Lower lobe of right lung (tissue), 2 donors: ENCODE measurements at places on chromosomes 11 and 22. TPM values are rescaled to one million over a fixed set of nuclear protein-coding genes. Genes with fewer than 3 reads are reported as not detected.

- H3K27me3 ChIP-seq: peaks cover 50% of the 10 kb centered on the region
- peak overlapping the region; percentile 51 for H3K4me3 ChIP-seq
- peak overlapping the region; percentile 90 for H3K27ac ChIP-seq
- peaks cover 10% of the 10 kb centered on the region for H3K36me3 ChIP-seq
- DNase-seq: no peak
- peaks cover 61% of the 10 kb centered on the region for H3K4me1 ChIP-seq
These were observed 758 bp downstream of the MCAM start for GRCh38 chr11:119316016-119316728.

- H3K4me3 ChIP-seq: no peak overlapping the region
- H3K4me1 ChIP-seq: peaks cover 5% of the 10 kb centered on the region
These were observed 4.9 kb downstream of the MMP13 start for GRCh38 chr11:102950622-102951081.

DNA sequence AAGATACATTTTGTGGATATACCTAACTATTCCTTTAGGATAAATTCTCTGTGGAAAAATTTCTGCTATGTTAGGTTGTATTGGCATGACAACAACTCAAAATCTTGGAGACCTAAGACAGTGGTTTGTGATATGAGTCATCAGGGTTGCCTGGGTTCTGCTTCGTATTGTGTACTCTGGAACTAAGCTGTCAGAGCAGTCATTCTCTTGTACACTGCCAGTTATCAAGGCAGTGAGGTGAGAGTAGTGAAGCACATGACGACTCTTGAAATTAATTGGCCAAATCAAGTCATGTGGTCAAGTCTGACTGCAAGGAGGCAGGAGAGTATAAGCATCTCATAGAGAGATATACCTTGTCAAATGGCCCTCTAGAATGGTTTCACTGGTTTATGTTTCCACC lies 104.4 kb downstream of the FANCF start:
- no peaks in the 10 kb centered on the region for H3K27me3 ChIP-seq
- H3K27ac ChIP-seq: no peak overlapping the region
- H3K36me3 ChIP-seq: no peaks in the 10 kb centered on the region

DNA sequence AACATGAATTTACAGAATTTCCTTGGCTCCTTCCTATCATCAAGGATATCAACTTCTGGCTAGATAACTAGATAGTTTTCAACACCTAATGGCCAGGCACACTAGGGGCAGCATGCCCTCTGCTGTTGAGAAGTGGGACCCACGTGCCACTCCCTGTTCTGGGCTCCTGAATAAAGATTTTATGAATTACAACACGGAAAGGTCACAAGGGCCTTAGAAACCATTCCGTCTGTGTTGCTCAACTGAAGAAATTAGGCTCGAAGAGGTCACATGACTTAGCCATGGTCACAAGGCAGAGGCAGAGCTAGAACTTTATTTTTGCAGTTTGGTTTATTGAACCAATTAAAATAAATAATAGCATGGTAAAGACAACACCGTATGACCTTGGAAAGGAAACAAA lies 36.0 kb downstream of the PRCP start:
- H3K36me3 ChIP-seq: no peaks in the 10 kb centered on the region
- peak; percentile 77 for DNase-seq
- no peak overlapping the region for H3K4me3 ChIP-seq

GRCh38 chr11:69204941-69205742 lies 49.4 kb downstream of the SMIM38 start:
- DNase-seq: no peak
- H3K27ac ChIP-seq: no peak overlapping the region
- no peaks in the 10 kb centered on the region for H3K36me3 ChIP-seq
- no peaks in the 10 kb centered on the region for H3K27me3 ChIP-seq
- H3K4me3 ChIP-seq: no peak overlapping the region

The DGAT2 gene
- 7.4 TPM for total RNA-seq

The OR8D4 gene
- total RNA-seq: not detected

DNA sequence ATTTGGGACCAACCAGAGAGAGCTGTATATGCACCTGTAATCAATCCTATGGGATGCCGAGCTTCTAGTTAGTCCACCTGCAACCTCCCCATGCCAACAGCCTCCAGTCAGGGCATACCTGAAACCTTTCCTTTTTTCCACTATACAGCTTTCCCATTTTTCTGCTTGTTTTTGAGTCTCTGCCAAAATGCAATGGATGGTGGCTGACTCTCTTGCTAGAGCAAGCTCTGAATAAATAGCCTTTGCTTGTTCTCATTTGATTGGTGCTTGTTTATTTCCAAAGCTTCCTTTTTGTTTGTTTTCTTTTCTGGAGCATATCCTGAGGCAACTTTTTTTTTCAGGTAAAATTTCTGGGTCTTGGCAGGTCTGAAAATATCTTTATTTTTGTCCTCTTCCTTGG lies 58.0 kb upstream of the PLET1 start:
- no peak for DNase-seq
- peaks cover 26% of the 10 kb centered on the region for H3K4me1 ChIP-seq
- H3K27me3 ChIP-seq: no peaks in the 10 kb centered on the region
- H3K27ac ChIP-seq: no peak overlapping the region

The C22orf42 gene
- not detected for total RNA-seq

GRCh38 chr11:114624455-114625207 lies 29.0 kb upstream of the NXPE4 start:
- no peak overlapping the region for H3K27ac ChIP-seq
- no peaks in the 10 kb centered on the region for H3K36me3 ChIP-seq
- DNase-seq: no peak

DNA sequence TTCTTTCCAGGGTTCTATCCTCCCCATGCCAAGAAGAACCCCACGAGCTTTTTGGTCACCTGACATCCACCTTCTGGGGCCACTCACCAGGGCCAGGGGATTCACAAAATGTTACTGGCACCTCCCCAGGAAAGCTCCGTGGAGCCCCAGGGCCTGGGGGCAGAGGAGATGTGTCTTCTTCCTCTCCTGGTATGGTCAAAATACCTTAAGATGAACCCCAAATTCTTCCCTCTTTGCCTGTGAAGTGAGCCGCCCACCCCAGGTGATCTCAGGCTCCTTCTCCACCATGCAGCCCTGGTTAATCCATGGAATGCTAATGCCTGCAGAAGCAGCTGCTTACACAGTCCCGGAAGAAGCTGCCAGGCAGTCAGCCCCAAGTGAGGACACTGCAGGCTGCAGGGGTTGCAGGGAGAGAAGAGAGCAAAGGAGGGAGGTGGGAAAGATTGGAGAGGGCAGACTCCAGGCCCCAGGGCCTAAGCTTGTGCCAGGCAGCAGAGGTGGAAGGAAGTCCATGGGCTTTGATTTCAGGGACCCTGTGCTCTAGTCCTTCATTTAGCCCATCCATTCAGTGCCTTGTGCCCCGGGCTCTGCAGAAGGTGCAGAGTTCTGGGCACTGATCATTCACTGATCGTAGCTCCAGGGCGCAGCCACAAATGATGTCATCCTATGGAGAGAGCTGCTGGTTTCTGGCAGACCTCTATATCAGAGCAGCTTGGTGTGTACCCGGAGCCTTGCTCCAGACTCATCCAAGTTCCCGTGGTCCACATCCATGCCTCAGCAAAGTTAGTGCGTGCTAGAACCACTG lies 127.9 kb upstream of the NECTIN1 start:
- H3K4me3 ChIP-seq: no peak overlapping the region
- H3K4me1 ChIP-seq: no peaks in the 10 kb centered on the region
- no peak overlapping the region for H3K27ac ChIP-seq
- H3K27me3 ChIP-seq: peaks cover 35% of the 10 kb centered on the region
- DNase-seq: no peak

DNA sequence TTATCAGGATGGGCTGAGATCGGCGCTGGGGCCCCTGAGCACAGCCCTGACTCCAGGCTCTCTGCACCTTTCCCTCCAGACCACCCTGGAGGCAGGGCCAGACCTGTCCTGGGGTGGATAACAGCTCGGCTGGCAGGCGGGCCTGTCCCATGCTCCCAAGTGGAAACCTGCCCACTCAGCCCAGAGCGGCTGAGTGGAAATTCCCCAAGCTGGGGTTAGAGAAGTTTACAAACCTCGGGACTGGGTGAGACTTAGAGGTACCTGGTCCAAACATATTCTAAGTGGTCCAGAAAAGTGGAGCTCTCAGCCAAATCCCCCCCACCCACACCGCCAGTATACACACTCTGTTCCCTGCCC lies 4.8 kb upstream of the FXYD2 start:
- DNase-seq: no peak
- peak overlapping the region; percentile 58 for H3K27ac ChIP-seq
- H3K4me3 ChIP-seq: no peak overlapping the region
- peaks cover 39% of the 10 kb centered on the region for H3K4me1 ChIP-seq
- H3K27me3 ChIP-seq: peaks cover 3% of the 10 kb centered on the region

The RFPL2 gene
- total RNA-seq: not detected

DNA sequence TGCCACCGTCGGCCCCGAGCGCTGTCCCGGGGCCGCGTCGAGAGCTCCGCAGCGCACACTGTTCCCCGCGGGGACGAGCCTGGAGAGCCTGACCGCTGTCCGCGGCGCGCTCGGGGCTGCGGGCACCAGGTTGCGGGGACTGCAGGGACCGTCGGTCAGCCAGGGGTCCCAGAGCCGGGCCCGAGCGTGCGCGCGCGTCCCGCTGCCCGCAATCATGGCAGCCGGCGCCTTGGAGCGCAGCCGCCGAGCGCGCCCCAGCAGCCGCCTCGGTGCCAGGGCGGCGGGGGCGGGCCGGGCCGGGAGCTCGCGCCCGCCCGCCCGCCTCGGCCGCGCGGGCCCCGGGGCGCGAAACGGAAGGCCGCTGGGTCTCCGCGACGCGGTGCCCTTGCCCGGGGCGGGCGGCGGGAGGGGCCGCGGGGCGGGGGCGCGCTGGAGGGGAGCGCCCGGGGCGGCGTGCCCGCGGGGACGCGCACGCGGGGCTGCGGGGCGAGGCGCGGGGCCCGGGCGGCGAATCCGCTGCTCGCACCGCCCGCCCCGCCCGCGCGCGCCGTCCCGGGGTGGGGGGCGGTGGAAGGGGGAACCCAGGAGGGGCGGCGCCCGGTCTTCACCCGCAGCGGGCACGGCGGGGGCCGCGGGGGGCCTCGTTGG lies 79.4 kb upstream of the PPARA start:
- peaks cover 11% of the 10 kb centered on the region for H3K36me3 ChIP-seq
- H3K27me3 ChIP-seq: no peaks in the 10 kb centered on the region
- H3K4me3 ChIP-seq: peak overlapping the region; percentile 93
- H3K27ac ChIP-seq: peak overlapping the region; percentile 98
- H3K4me1 ChIP-seq: peaks cover 55% of the 10 kb centered on the region

- H3K27me3 ChIP-seq: no peaks in the 10 kb centered on the region
- H3K4me3 ChIP-seq: no peak overlapping the region
- no peak overlapping the region for H3K27ac ChIP-seq
- DNase-seq: no peak
These were observed 95.1 kb downstream of the CCDC81 start for GRCh38 chr11:86469491-86470388.

- peaks cover 6% of the 10 kb centered on the region for H3K4me1 ChIP-seq
- no peak overlapping the region for H3K27ac ChIP-seq
- H3K27me3 ChIP-seq: peaks cover 8% of the 10 kb centered on the region
- H3K36me3 ChIP-seq: no peaks in the 10 kb centered on the region
- H3K4me3 ChIP-seq: no peak overlapping the region
- peak; percentile 36 for DNase-seq
These were observed 144.8 kb downstream of the FEZ1 start for GRCh38 chr11:125351033-125351867.

GRCh38 chr11:107783121-107783520 lies 71.3 kb upstream of the SLN start:
- H3K36me3 ChIP-seq: no peaks in the 10 kb centered on the region
- H3K27ac ChIP-seq: no peak overlapping the region
- H3K27me3 ChIP-seq: no peaks in the 10 kb centered on the region
- H3K4me3 ChIP-seq: no peak overlapping the region
- no peaks in the 10 kb centered on the region for H3K4me1 ChIP-seq

GRCh38 chr11:111774955-111775710 lies 8.9 kb upstream of the PPP2R1B start:
- H3K36me3 ChIP-seq: no peaks in the 10 kb centered on the region
- DNase-seq: no peak
- no peaks in the 10 kb centered on the region for H3K27me3 ChIP-seq
- H3K27ac ChIP-seq: no peak overlapping the region
